Peyer's patch (tissue), 4 donors: ENCODE measurements at places on chromosomes 2 and 18. TPM values are rescaled to one million over a fixed set of nuclear protein-coding genes. Genes with fewer than 3 reads are reported as not detected.

DNA sequence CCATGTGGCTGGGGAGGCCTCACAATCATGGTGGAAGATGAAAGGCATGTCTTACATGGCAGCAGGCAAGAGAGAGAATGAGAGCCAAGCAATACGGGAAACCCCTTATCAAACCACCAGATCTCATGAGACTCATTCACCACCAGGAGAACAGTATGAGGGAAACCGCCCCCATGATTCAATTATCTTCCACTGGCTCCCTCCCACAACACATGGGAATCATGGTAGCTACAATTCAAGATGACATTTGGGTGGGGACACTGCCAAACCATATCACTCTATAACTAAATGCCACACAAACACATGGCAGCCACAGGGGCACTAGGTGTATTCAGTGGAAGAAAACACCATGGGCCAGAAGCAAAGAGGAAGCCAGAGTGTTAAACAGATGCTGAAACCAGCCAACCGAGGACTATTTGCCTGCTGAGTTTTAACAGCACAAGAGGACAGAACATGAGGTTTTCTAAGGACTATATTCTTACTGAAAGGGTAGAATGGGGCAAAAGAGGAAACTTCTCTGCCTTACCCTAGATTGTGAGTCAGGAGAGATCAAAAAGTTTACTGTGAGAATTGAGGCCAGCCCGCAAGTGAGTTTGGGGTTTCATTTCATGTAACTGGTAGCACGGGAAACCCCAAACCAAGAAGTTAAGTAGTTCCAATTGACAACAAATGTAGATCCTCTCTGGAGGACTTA, 49.2 kb downstream of the SIGLEC15 start:
- DNase-seq = no peak

DNA sequence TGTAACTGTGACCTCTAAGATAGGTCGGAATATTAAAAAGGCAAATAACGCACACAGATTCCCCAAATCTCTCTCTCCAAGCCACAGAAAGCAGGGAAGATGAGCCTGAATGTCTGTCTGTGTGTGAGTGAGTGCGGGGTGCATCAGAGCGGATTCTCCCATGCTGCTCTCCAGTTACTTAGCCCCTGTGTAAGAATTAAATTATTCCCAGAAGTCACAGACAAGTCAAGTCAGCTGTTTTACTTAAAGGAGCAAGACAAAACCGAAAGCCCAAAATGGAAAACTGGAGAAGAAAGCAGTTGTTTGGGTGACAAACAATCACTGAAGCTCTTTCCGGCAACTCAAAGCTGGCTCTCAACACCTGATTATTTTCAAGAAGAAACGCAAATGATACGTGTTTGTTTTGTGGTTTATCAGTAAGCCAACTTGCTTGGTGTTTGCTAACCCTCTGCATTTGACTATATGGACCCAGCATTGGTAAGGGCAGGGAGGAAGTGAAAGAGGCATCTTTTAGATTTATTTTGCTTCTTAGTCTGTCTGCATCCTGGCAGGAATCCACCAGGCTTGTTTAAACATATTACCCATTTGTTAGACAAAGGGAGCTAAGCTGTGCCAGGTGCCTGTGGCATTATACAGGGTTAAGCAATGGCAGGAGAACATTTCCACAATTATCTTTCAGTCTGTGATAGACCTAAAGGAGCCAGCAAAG, 121.5 kb upstream of the CREB1 start:
- DNase-seq = no peak

GRCh38 chr2:130728007-130728454, 839 bp upstream of the GPR148 start:
- no peak for DNase-seq

- DNase-seq = no peak
These were observed 10.3 kb upstream of the INO80C start for GRCh38 chr18:35508030-35508429.

DNA sequence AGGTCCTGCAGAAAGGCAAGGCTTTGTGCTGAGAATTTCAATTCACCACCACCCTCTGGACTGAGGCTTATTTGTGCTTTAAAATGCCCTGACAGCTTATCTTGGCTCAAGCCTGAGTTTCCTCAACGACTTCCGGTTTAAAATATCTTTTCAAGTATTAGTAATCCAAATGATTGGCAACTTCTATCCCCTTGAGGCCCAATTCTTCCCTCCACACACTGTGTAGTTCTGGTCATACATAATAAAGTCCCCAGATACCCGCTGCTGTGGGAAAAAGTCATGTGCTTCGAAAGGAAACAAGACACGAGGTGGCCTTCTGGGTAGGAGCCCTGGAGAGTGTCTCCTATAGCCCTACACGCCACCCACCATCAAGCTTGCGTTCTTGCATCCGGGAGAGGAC, 393.4 kb downstream of the ALK start:
- no peak for DNase-seq

Gene CUL3
- total RNA-seq = 40.5 TPM

DNA sequence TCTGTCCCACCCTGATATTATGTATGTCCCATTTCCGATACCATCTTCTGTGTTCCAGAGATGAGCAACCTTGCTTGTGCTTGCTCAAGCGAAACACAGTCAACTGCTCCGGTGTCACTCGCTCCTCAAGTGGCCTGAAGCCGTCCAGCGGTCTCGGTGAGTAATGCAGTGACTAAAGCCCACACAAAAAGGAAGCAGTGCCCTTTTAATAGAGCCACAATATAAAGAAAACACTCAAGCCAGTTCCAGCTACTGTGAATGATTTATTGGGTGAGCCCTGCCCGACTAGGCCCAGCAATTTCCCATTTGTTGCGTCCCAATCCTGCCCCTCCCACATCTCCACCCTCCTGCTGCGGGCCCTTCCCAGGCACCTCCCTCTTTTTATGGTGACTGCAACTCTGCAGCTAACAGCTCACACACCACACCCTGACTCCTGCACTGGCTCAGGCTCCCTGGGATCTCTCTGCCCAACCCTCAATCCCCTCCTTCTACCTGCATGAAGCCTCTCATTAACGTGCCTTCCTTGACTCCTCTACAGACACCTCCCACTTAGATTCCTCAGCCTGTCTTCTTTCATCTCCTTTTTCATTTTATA, 44.2 kb upstream of the DSC1 start:
- peak; percentile 90 for DNase-seq

- no peak for DNase-seq
These were observed 12.2 kb downstream of the PLEK start for GRCh38 chr2:68377137-68377780.
